Germinal center (tissue), 1 donor: ENCODE measurements at places on chromosomes 3 and 15.

- no peak for DNase-seq
Measured at GRCh38 chr3:190309414-190309813, 12.8 kb downstream of the CLDN1 start.

GRCh38 chr3:171206283-171206682 is 179.8 kb upstream of the SLC2A2 start:
- no peak for DNase-seq

DNA sequence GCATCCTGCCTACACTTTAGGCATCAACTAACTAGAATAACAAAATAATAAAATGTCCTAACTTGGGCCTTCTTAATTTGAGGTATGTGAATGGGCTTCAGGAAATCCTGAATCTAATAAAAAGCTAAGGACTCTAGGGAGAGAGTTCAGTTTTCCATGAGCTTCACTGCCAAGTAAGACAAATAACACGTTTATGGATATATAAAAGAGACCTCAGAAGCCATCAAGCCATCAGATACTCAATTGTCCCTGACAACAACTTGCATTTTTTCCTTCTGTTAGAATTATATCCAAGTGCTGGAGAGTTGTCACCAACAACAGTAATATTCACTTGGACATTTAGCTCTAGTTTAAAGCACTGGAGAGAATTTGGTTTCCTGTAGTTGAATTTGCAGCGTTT is 102.4 kb upstream of the IGSF10 start:
- DNase-seq: no peak

DNA sequence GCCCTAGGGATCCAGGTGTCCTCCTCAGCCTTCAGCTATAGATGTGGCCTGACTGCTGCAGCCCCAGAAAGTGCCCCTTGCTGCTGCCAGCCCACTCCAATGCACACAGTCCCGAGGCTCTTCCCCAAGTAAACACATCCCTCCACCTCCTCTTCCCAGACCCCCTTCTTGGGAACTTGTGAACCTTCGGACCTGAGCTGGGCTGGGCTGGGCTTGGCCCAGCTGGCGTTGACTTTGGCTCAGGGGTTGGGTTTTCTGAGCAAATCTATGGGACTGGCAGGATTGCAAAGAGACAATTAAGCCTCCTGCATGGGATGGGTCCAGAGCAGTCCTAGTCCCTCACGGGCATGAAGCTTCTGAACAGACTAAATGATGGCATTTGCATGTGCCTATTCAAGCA is 14.7 kb downstream of the VIPR1 start:
- no peak for DNase-seq

DNA sequence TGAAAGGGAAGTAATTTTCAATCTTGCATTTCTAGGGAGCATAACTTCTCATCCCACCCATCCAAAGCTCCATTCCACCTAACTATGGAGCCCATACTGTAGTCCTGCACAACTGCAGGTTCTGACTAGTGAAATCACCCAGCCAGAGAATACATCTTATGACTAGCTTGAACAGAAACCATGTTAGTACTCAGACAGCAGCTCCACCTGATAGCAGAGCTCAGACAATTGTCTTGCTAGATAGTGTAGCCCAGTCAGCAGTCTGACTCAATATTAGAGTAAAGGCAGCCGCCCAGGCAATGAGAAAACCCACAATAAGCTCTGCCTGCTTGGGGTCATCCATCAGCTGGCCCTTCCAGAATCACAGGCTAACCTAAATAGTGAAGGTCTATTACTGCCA is 544.7 kb upstream of the GBE1 start:
- no peak for DNase-seq

GRCh38 chr3:45631486-45631885 is 36.9 kb downstream of the LIMD1 start:
- no peak for DNase-seq

- no peak for DNase-seq
Measured at GRCh38 chr3:110323349-110323748, 748.3 kb upstream of the NECTIN3 start.

GRCh38 chr3:95715128-95715527 is 1099.3 kb upstream of the EPHA6 start:
- DNase-seq: no peak

DNA sequence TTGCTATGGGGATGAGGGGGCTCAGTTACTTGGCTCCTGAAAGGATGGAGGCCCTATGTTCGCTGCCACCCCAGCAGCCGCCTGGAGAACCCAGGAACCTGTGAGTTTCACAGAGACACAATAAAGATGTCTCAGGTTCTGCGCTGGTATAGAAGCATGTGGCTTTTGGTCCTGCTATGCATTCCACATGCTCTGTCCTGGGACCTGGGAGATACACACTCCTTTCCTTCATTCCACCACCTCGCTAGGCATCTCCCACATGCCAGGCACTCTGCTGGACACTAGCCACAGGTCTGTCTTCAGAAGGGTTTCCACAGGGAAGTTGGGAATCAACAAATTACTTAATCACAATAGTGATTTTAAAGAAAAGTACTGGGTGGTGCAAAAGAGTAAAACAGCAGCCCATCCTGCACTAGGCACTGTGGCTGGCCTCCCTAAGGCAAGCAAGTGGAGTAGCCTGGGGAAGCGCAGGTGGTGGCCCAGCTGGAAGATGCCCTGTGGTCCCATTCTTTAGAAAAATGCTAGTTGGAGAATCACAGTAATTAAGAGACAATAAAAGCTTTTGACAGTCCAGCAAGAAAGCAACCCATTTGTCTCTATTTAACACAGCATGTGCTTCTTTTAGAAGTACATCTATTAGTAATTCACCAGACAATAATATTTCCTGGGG is 408.9 kb upstream of the WNT5A start:
- DNase-seq: no peak

GRCh38 chr3:43760938-43761337 is 70.2 kb downstream of the ABHD5 start:
- DNase-seq: no peak

DNA sequence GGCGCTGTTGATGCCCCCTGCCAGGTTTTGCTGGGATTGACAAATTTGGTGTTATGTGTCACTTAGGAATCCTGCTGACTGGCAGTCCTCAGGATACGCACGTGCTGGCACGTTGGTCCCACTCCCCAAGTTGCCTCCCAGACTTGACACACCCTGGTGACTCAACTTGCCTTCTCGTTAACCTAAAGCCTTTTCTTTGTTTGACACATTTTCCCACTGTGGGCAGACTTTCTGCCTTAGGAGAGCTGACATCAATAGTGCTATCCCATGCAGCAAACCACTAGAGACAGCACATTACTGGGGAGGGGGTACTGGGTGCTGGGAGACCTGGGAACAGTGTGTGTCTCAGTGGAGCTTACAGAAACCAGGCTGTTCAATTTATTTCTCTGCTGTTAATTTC is 104.3 kb downstream of the OXNAD1 start:
- DNase-seq: no peak

DNA sequence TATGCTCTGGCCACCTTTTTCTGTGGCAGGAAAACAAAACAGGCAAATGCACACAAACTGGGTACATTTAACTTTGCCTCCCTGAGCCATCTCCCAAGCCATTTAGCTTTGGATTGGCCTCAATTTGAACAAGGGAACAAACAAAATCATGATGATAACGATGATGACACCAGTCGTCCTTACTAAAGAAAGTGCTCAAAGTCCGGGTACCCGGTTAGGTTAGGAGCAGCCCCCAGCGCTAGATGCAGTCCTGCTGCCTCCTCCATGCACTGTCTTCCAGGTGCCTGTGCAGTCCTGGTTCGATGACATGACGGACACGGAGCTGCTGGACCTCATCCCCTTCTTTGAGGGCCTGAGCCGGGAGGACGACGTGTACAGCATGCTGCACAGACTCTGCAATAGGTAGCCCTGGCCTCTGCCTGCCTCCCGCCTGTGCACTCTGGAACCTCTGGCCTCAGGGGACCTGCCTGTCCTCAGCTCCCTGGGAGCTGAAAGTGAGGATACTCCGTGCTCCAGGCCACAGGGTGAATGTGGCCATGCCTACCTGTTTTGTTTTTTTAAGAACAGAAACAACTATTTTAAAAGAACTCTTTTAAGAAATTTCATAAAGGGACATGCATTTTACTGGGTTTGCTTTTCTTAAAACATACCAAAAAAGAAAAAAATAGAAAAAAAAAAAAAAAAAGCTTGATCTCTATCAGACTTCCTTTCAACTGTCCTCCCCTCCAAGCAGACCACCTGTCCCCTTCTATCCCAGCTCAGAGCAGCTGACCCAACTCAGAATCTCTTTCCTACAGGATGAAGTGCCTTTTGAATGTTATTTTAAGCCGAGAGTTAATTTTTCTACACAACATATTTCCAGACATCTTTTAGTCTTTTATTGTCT is 9.9 kb upstream of the VILL start:
- DNase-seq: no peak

- peak; percentile 46 for DNase-seq
Measured at GRCh38 chr3:100709842-100710260, 557 bp downstream of the TFG start.

DNA sequence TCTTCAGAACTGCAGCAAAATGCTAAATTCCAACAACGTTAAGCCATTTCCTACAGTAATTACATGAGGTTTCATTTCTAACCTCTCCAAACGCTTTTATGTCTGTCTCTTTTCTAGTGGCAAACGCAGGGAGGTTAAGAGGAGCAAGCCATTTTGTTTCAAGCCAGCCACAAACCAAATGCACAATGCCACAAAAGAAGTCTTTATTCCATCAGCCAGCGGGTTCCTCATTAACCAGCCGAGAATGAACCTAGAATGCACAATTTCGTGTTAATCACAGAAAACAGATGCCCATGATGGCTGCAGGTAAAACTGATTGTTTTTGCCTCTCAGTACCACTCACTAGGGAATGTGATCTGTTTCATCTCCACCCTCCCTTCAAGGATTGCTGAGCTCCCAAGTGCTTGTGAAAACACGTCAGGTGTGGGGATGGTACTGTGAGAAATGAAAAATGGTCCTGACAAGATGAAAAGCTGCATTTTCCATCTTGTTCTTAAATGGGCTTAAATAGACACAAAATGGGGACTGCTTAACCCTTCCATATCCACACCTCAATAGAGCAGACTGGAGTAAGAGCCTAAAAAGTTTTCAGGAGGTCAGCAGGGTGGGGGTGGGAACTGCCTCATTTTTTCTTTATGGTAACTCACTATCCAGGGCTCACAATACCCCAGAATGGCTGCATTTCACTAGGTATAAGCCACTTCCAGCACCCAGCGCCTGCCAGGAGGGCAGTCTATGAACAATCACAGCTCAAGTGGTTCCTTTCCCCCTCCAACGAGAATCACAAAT is 277.1 kb downstream of the MAGI1 start:
- DNase-seq: no peak
